ENCODE measurements at places on chromosomes 3 and 15. TPM values are rescaled to one million over a fixed set of nuclear protein-coding genes. Genes with fewer than 3 reads are reported as not detected.

CD276 gene
- 3.6 TPM for total RNA-seq

TMPRSS7 gene
- not detected for total RNA-seq

CFAP20DC gene
- total RNA-seq = 3.5 TPM

DNA sequence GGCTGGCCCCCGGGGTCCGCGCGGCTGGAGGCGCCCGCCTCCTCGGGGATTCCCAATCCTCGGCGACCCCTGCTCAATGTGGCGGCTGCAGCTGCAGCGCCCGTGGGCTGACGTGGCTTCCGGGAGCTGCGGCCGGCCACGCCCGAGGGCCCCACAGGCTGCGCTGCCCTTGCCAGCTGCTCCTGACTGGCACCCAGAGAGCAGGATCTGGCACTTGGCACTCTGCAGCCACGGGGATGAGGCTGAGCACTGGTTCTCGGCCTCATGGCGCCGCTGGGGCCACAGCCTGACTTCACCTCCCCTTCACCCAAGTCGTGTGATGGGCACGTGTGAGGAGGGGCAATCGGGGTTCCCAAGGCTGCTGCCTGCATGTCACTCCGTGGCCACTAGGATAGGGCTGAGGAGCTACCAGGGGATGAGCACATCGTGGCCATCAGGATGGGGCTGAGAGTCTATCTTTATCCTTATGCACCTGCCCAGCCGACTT is 267.8 kb upstream of the FRG2C start:
- no peak overlapping the region for H3K4me3 ChIP-seq
- H3K27me3 ChIP-seq = no peaks in the 10 kb centered on the region
- no peak for DNase-seq
- H3K4me1 ChIP-seq = peaks cover 4% of the 10 kb centered on the region
- no peaks in the 10 kb centered on the region for H3K36me3 ChIP-seq

DNA sequence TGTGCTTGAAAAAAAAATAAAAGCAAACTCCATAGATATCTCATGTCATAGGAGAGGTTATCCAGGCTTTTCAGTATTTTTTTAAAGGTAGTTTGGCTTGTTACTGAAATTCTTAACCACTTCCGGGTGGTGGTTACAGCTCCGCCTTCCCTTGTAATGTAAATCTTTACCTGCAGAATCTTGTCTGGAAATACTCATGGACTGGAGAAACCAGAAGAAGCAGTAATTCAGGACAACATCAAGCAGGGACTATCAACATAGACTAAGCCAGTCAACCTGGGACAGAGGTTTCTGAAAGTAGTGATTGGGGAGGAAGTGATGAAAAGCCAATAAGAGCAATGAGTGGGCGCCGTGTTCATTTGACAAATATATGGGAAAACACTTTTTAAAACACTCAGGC is 78.9 kb upstream of the SKOR1 start:
- H3K27me3 ChIP-seq = no peaks in the 10 kb centered on the region
- no peak overlapping the region for H3K4me3 ChIP-seq
- H3K27ac ChIP-seq = no peak overlapping the region
- no peak for DNase-seq
- no peaks in the 10 kb centered on the region for H3K4me1 ChIP-seq

DNA sequence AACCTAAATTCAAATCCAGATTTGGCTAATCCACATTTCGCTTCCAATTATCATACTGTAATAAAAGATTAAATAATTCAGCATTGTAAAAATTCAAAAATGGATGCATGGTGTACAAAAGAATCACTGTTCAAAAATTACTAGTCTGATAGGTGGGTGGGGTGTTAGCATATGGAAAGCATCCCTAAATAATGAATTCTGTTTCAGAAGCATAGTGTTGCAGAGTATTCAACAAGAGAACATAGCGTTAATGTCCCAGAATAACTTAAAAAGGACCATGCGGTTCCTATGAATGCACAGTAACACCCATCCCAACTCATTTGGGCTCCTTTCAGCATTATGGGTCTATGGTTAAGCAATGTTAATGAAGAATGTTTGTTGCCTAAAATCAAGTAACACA is 51.1 kb downstream of the MORC1 start:
- DNase-seq = no peak
- no peaks in the 10 kb centered on the region for H3K36me3 ChIP-seq
- no peaks in the 10 kb centered on the region for H3K27me3 ChIP-seq
- no peak overlapping the region for H3K4me3 ChIP-seq

All from K562 (cell line).